NCI-H2171 (cell line): ENCODE measurements at places on chromosomes 1 and 21.

GRCh38 chr1:109045595-109045994, 3.7 kb upstream of the WDR47 start:
- no peak for DNase-seq

GRCh38 chr1:21742578-21742977, 40.4 kb downstream of the USP48 start:
- no peak for DNase-seq

- DNase-seq = no peak
Measured at GRCh38 chr1:94479682-94480081, 61.5 kb downstream of the ABCD3 start.

GRCh38 chr1:61269602-61270001, 187.2 kb downstream of the NFIA start:
- DNase-seq = no peak

- DNase-seq = no peak
Measured at GRCh38 chr1:150072959-150073358, 5.4 kb downstream of the VPS45 start.

- no peak for DNase-seq
Measured at GRCh38 chr1:48876330-48876785, 99.7 kb upstream of the BEND5 start.

DNA sequence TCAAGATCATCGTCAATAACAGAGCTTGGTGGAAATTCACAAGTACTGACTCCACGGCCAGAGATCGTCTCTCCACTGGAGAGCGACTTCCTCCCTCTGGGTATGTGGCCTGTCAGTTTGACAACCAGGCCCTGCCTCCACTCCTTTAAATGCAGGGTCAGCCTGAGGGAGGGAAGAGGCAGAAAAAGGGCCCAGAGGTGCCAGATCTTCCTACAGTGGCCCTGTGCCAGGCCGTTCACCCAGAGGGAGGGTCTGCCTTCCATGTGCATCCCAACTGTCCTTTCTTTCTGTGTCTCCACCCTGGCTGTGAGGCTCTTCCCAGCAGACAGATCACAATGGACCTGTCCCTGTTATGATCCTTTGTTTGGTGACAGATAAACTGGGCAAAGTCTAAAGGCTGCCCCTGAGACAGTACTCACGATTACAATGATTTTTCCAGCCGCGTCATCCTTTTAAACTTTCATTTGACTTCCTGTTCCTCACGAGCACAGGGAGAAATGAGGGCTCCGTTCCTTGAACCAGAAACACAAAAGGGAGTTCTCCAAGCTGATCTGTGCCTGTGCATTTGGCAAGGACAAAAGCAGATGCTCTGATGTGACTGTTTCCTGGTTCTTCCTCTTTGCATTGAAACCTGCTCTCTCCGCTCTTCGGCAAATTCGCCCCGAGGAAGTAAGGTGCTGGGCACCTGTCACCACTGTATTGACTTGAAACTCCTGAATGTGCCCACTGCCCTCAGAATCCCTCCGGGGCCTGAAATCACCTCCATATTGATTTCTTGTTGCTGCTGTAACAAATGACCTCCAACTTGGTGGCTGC, 126.7 kb downstream of the PGBD5 start:
- no peak for DNase-seq

GRCh38 chr1:29669912-29670311, 433.6 kb downstream of the PTPRU start:
- no peak for DNase-seq

DNA sequence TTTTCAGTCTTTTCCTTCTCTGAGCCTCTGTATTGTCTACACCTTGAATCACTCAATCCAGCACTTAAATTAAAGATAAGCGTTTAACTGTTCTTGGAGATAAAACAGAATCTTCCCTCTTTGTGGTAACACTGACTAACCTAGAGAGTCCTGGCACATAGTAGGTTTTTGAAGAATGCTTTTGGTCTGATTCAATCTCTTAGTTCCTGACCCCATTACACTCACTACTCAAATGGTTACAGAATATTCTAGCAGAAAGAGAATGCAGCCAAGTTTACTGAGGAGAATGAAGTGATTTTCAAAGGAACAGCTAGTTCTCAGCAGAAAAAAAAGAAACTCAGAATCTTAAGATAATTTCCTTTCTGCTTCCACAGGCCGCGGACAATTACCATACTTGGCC, 309.2 kb upstream of the PRMT6 start:
- DNase-seq = no peak

DNA sequence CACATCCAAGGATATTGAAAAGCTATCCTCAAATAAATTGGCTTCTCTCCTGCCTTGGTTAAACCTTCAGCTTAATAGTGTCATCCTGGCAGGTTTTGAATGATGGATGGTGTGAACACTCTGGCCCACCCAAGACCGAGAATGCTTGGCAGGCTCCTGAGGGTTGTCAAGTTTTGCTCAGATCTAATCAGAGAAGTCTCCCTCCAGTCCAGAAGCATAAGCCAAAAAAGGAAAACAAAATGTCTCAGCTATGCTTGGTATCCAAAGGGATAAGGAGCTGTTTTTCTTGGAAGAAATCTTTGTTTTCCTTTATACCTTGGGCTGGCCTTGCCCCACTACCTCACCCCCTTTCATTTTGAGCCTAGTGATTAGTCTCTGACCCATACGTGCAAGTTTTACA, 172.7 kb downstream of the CRB1 start:
- DNase-seq = no peak

DNA sequence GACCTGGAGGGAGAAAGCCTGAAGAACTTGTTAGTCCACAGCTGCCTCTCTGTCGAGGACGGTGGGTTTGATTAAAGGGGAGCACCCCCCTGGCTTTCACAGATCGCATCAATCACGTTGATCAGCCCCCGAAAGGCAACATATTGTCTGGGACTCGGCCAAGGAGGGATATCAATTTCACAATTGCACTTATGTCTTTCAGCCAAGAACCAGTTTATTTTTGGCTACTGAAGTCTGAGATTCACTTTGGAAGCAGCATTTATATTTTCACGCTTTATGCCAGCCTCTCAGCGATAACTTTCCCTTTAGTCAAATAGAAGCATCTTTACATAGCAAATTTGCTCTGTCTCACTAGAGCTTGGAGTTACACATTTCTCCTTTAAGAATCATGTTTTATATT, 253.2 kb upstream of the RRP15 start:
- DNase-seq = peak; percentile 63

- no peak for DNase-seq
Measured at GRCh38 chr1:101190441-101190840, 46.4 kb upstream of the S1PR1 start.

GRCh38 chr1:160776178-160776577, 19.8 kb upstream of the LY9 start:
- DNase-seq = no peak

DNA sequence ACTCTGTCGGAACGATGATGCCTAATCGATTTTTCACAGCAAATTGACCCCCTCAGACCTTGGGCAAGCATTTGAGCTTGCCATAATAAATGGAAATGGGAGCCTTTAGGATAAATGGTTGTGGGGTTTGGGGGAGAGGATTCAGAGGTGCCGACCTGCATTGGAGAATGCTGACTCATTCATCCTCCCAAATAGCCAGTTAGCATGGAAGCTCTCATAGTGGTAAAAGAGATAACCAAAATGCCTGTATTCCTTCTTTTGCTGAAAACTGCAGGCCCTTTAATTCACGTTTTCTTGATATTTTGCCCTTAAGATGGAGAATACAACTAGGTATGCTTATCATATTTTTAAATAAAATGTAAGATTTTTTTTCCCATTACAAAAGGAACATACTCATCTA, 392.6 kb upstream of the DEPDC1 start:
- no peak for DNase-seq

GRCh38 chr1:1630191-1630964, 1.6 kb upstream of the MMP23B start:
- DNase-seq = peak; percentile 93

GRCh38 chr21:35208104-35208503, 159.0 kb upstream of the RUNX1 start:
- DNase-seq = no peak

GRCh38 chr1:193661385-193661784, 475.0 kb upstream of the B3GALT2 start:
- DNase-seq = no peak

GRCh38 chr21:42221581-42222345, 2.8 kb downstream of the ABCG1 start:
- DNase-seq = no peak

DNA sequence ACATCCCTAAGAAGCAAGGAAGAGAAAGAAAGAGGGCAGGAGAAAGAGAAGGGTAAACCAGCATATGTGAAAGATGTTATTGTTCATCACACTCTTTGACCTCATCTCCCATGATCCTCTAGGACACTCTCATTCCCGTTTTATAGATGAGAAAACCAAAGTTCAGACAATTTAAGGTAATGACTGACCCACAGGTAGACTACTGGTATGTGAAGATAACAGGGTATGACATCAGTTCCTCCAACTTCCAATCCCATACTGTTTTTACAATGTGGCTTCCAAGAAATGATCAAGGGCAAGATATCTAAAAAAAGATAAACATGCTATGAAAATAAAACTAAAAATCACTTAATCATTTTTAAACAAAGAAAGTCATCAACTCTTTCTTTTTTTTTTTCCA, 95.2 kb upstream of the TNFSF4 start:
- no peak for DNase-seq

DNA sequence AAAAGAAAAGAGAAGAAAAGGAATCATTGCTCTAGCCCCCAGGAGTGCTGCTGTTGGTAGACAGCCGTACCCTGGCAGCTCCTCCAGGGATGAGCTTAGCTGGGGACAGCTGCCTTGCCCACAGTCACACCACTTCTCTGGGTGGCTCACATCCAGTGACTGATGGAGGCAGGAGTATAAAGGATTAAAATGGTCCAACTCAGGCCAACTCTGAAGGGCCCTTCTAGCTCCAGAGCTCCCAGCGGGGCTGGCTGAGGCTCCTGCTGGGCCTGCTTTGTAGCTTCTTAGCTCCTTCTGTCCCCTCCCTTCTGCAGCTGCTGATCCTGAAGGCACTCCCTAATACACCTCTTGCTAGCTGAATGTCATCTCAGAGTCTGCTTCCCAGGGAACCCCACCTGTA, 4.4 kb downstream of the CITED4 start:
- DNase-seq = no peak

DNA sequence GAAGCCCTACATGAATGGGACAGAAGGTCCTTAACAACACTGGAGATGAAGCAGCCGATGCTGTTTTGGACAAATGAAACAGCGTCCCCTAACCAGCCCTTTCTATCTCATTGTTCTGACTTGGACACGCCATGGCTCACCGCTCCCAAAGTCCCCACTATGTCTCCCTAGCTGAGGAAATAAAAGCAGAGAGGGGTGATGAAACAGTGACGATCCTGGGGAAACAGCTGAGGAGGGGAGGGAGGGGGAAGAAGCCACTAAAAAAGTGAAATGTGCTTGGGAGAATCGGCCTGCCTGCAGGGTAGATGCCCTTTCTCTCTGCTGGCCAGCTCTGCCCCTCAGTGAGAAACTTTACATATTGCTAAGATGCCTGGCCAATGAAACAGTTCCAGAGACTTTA, 1.1 kb upstream of the ACKR1 start:
- no peak for DNase-seq

GRCh38 chr1:68516066-68516465, 19.2 kb upstream of the DEPDC1 start:
- no peak for DNase-seq

DNA sequence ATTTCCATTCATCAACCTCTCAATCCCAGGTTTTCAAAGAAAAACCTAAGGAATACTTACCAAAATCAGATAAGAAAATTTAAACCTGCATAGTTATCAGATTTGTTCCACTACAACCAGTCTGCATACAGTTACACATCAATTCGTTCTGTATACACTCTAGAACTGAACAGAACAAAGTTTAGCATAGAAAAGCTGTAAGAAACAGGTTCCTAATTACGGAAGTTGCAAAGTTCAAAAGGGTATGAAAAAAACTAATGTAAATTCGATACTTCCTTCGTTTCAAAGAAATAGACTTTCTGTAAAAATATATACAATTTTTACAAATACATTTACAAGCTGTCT, 3.1 kb downstream of the MCL1 start:
- no peak for DNase-seq

- no peak for DNase-seq
Measured at GRCh38 chr21:38467374-38467773, 30.9 kb downstream of the ERG start.

- no peak for DNase-seq
Measured at GRCh38 chr1:164678136-164678700, 119.2 kb downstream of the PBX1 start.

DNA sequence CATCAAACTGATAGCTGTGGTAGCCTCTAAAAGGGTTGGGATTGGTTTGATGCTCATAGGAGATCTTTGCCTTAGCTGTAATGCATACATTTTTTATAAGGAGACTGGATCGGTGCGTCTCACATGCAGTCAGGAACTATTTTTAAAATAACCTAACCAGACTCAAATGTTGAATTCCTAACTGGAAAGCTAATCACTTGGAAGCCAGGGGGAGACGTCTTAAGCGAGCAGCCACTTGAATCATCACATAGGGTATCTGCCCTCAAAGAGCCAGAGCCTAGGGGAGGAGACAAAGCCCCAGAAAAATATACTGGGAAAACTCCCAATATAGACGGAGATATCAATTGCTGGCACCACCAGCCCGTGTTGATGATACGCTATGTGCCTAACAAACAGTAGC, 61.7 kb upstream of the PUM1 start:
- no peak for DNase-seq

- DNase-seq = no peak
Measured at GRCh38 chr1:206010060-206010459, 6.9 kb upstream of the RAB7B start.

GRCh38 chr1:245188403-245188802, 33.6 kb downstream of the KIF26B start:
- no peak for DNase-seq

GRCh38 chr1:116573431-116574095, 2.7 kb upstream of the CD58 start:
- DNase-seq = no peak

DNA sequence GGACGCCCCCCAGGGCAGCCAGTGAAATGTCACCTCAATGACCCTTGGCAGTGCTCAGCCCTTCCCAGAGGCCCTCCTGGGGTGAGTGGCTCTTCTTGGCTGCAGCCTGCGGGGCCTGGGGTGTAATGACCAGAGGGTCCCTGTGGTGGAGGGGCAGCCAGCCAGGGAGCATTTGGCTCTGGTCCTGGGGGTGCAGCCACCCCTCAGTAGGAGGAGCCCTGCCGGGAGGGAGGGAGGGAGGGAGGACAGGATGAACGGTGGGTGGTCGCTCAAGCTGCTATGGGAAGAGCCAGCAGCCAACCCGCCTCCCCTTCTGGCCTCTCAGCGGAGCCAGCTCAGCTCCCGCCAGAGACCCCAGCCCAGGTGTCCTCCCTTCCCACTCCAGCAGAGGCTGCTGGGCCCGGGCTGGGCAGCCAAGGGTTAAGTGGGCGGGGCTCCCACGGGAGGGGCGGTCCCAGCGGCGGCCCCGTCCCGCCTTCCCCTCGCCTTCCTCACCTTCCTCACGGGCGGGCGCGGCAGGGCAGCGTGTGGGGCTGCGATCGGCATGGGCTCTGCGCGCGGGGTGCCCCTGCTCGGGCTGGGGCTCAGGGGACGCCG, 9.0 kb upstream of the PLCH2 start:
- peak; percentile 61 for DNase-seq
